ENCODE measurements at places on chromosomes 4 and X.

GRCh38 chr4:188624370-188624769 is 485.1 kb downstream of the TRIML1 start:
- DNase-seq, result no peak

DNA sequence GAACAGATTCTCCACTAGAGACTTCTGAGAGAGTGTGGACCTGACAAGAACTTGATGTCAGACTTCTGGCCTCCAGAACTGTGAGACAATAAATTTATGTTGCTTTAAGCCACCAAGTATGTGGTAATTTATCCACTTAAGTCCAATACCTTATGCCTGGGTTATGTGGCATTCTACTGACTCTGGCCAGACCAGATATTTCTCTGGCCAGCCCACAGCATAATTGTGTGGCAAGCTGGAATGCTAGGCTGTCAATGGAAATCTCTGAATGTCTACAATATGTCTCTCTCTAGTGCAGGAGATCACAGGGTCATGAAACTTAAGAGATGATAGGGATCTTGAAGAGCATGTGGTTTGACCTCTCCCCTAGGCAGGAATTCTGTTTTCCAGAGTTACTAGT is 251.0 kb downstream of the ZNF674 start:
- no peak for DNase-seq

- DNase-seq, result no peak
These were observed 43.5 kb upstream of the ATP6AP2 start for GRCh38 chrX:40537310-40537709.

GRCh38 chr4:112511093-112511802 is 4.7 kb downstream of the NEUROG2 start:
- DNase-seq, result no peak

DNA sequence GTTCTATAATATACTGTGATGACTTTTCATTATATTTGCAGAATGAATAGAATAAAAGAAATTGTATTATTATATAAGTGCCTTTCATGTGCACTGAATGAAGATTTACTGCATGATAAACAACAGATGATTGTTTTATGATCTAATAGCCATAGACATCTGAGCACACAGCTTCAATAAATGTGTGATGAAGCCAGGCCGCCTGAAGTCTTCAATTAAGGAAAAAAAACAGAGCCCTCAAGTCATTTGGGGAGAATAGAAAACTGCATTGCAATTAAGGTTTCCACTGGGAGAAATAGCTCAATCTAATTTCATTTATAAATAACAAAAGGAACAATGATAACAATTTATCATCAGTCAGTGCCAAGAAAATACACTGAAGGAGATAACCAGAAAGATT is 955.2 kb downstream of the FSTL5 start:
- no peak for DNase-seq

DNA sequence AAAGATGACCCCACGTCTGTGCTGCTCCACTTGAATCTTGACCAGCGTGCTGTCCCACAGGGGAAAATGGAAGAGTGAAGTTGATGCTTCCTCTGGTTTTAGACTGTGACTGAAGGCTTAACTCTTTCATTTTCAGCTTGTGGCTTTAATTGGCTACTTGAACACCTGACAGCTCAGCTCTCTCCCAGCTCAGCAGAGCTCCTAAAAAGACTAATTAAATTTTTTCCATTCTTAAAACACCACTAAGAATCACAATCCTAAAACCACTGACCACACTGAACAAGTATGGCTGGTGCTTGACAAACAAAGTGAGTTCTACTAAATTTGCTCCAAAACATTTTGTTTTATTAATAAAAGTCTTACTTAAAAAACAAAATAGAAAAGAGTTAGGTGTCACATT is 71.7 kb downstream of the SRPX start:
- DNase-seq, result no peak

DNA sequence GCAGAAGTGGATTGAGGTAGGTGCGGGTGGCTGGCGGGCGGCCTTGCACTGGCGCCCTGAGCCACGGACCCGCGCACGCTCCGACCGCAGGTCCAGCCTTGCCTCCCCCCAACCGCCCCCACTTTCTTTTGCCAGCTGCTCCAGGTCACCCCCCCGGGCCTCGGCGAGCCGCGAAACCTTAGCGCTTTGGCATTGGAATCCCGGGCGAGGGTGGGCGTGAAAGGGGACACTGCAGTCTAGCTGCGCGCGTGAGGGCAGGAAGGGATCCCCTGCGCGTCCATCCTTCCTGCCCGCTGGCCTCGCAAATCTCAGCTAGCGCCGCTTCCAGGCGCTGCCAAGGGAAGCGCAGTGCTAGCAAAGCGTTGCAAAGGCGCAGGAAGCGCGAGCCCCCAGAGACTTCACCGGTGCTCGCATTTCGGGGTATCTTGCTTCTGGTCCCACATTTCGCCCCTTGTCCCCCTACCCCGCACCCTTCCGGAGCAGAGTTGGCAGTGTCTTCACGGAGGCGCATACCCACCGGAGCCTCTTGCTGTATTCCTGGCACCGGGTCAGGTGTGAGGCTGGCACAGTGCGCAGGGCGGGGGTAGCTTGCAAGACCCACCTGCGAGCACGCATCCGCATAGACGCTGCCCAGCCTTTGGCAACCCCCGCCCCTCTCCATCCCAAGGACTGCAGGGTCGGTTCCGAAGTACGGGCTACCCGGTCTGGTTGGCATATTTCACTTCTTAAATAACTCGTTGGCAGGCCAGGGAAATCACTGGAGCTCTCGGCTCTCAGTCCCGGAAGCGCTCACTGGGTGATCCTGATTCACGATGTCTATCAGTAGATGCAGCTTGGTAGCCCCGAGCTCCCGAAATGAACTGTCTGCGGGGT is 104.4 kb downstream of the UCHL1 start:
- DNase-seq, result no peak

DNA sequence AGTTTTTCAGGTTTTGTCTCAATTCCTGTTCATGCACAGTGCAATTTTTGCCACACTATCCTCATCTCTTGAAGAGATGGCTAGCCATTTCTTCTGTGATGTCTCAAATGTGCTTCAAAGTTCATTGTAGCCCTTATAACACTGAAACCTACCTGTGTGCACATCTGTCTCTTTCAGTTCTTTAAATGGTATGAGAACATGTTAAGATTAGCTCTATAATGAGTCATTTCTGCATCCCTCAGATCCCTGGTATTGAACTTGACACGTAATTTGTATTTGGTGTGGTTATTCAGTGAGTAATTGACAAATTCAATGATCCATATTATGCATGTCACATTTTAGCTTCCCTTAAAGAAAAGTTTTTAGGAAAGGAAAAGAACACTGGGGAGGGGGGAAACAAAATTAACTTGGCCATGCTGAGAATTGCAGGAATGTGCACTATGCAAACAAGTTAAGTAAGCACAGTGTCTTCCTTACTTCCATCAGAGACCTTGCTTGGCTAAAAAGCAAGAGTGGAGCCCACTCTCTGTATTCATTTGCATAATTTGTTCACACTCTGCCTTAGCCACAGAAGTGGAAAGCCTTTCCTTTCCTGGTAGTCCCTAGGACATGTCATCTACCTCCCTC is 659.8 kb upstream of the MAGEB2 start:
- DNase-seq, result no peak

DNA sequence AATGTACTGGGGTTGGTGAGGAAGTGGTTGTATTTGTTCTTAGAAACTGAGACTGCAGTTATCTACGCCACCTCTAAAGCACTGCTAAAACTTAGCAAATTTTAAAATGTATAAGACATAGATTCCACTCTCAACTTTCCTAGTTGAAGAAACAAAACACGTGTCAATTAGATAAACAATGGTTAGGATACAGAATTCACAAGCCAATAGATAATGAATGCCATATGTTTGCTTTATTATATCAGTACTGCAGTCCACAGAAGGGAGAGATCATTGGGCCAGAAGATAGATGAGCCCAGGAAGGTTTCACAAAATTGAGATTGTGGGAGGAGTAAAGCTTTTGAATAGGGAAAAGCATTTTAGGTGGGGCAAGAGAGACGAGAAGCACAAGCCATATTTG is 14.3 kb downstream of the TMEM33 start:
- no peak for DNase-seq

GRCh38 chrX:8906299-8906938 is 105.2 kb upstream of the FAM9A start:
- DNase-seq, result no peak

GRCh38 chrX:46864606-46865005 is 27.8 kb downstream of the RP2 start:
- DNase-seq, result no peak

- DNase-seq, result no peak
These were observed 115.6 kb upstream of the SCML1 start for GRCh38 chrX:17621566-17622270.

DNA sequence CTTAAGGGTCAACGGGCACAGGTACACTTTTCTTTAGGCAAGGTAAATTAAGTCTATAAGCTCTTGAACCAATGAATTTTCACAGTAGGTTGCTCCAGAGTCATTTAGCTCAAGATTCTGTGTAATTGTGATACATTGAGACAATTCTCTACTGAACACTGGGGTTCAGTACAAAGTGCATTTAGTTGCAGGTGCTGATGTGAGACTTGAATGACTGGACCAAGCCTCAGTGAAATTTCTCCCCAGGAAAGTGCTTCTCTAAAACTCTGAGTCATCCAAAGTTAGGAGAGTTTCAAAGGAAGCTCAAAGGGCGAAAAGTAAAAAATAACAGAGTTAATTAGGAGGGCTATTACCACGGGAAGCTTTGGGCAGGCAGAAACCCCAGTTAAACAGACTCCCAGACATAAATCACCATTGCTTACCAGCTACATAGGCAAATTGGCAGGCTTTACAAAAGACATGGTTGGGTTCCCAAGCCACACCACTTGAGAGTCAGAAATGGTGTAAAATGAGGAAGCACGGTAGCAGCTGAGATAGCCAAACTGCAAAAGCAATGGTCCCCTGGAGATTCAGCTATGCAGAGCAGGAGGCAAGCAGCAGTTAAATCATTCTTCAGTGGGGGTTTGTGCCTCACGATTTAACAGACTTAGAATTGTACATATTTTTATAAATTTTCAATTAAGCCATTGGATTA is 202.6 kb downstream of the PCDH19 start:
- DNase-seq, result no peak

- no peak for DNase-seq
These were observed 10.3 kb upstream of the P2RY10 start for GRCh38 chrX:78934866-78935265.

Data from activated CD8-positive, alpha-beta memory T cell treated with anti-CD3 and anti-CD28 coated beads for 1 hour (primary cell).